Smooth muscle cell of trachea (primary cell): ENCODE measurements at places on chromosomes 3 and 15. TPM values are rescaled to one million over a fixed set of nuclear protein-coding genes. Genes with fewer than 3 reads are reported as not detected.

The CACNA1D gene
- 0.33 and 0.87 TPM in 2 replicates for total RNA-seq

The KNG1 gene
- total RNA-seq, result not detected in 2 replicates

The AGTR1 gene
- 2.3 and 3.3 TPM in 2 replicates for total RNA-seq

The GOLGA6L2 gene
- total RNA-seq, result not detected in 2 replicates

The TP63 gene
- under 0.01 and 0.15 TPM in 2 replicates for total RNA-seq

The TCF12 gene
- total RNA-seq, result 139 and 231 TPM in 2 replicates
